T-helper 17 cell (primary cell): ENCODE measurements at places on chromosomes 1 and 21.

GRCh38 chr1:151540021-151540981, at the start of gene TUFT1:
TUFT1 (plus strand) TSS chr1:151540309; CDS start chr1:151540367, 58 bp downstream.
- H3K36me3 ChIP-seq: no peaks in the 10 kb centered on the region
- peaks cover 23% of the 10 kb centered on the region for H3K4me1 ChIP-seq
- peak within 1 kb of the TSS; percentile 90 for H3K27ac ChIP-seq
- H3K4me3 ChIP-seq: peak within 1 kb of the TSS; percentile 95
- H3K27me3 ChIP-seq: peaks cover 8% of the 10 kb centered on the region
- peak; percentile 93 for DNase-seq

DNA sequence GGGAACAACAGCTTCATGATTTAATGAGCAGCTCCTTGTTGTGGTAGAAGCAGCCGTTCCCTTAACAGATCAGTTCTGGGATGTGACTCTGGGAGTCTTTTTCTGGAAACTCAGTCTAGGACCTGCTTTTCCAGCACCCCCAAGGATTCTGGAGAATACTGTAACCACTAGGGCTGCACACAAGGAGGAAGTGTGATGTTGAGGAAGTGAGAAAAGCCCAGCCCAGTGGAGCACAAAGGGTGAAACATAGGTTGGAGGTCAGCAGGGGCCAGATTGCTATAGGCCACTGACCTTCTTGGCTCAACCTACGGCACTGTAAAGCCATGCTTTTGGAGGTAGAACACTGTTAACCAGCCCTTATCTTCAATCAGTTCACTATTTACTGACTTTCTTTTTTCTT, 10.1 kb upstream of the PLA2G5 start:
- H3K27ac ChIP-seq: no peak overlapping the region
- no peak overlapping the region for H3K4me3 ChIP-seq
- DNase-seq: no peak
- peaks cover 20% of the 10 kb centered on the region for H3K4me1 ChIP-seq
- H3K36me3 ChIP-seq: no peaks in the 10 kb centered on the region
- H3K27me3 ChIP-seq: peaks cover 14% of the 10 kb centered on the region

- peaks cover 18% of the 10 kb centered on the region for H3K27me3 ChIP-seq
- no peak overlapping the region for H3K4me3 ChIP-seq
- H3K36me3 ChIP-seq: peaks cover 2% of the 10 kb centered on the region
- no peak for DNase-seq
These were observed 15.2 kb downstream of the PTPRF start for GRCh38 chr1:43545695-43546387.

DNA sequence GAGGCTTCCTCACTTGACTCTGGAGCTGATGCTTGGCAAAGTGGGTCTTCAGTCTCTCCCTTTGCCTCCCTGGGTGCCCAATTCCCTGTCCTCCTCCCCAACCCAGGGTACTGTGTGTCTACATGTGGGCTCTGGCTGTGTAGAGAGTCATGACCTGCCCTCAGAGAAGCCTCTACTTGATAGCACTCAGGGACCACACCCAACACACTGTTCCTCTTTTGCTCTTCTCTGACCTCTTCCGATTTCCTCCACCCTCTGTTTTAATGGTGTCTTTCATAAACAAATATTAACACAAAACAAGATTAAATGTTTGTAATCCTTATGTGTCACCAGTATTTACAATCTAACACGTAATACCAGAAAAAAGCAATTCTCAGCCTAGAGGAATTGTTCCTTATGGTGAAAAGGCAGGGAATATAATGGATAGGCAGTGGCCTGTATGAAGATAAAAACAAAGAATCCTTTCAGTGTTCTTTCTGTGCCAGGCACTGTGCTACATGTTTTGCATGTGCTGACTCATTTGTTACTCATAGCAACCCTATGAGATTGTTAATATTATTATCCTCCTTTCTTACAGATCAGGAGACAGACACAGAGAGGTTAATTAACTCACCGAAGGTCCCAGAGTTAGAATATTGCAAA, 58.2 kb downstream of the HSD3B1 start:
- H3K36me3 ChIP-seq: peaks cover 4% of the 10 kb centered on the region
- H3K27ac ChIP-seq: no peak overlapping the region
- DNase-seq: no peak
- peaks cover 2% of the 10 kb centered on the region for H3K4me1 ChIP-seq
- peaks cover 40% of the 10 kb centered on the region for H3K27me3 ChIP-seq
- H3K4me3 ChIP-seq: no peak overlapping the region

- no peak overlapping the region for H3K27ac ChIP-seq
- no peak overlapping the region for H3K4me3 ChIP-seq
- no peaks in the 10 kb centered on the region for H3K4me1 ChIP-seq
- peaks cover 14% of the 10 kb centered on the region for H3K27me3 ChIP-seq
- H3K36me3 ChIP-seq: no peaks in the 10 kb centered on the region
- no peak for DNase-seq
These were observed 171.6 kb downstream of the S1PR1 start for GRCh38 chr1:101408212-101409042.

DNA sequence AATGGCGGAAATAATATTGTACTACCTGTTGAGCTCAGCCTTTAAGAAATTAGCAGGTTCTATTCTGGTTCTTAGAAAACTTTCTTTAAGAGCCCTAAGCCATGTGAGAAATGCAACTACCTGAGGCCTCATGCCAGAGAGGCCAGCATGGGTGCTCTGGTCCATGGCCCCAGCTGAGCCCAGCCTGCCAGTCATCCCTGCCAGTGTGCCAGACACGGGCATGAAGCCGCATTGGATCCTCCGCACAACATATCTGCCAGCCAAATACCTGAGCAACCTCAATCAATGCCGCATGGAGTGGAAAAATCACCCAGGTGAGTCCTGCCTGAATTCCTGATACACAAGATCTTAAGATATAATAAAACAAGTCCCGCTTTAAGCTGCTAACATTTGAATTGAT, 91.8 kb downstream of the C21orf91 start:
- H3K27me3 ChIP-seq: no peaks in the 10 kb centered on the region
- no peaks in the 10 kb centered on the region for H3K36me3 ChIP-seq
- H3K4me3 ChIP-seq: no peak overlapping the region
- DNase-seq: no peak
- H3K27ac ChIP-seq: no peak overlapping the region

DNA sequence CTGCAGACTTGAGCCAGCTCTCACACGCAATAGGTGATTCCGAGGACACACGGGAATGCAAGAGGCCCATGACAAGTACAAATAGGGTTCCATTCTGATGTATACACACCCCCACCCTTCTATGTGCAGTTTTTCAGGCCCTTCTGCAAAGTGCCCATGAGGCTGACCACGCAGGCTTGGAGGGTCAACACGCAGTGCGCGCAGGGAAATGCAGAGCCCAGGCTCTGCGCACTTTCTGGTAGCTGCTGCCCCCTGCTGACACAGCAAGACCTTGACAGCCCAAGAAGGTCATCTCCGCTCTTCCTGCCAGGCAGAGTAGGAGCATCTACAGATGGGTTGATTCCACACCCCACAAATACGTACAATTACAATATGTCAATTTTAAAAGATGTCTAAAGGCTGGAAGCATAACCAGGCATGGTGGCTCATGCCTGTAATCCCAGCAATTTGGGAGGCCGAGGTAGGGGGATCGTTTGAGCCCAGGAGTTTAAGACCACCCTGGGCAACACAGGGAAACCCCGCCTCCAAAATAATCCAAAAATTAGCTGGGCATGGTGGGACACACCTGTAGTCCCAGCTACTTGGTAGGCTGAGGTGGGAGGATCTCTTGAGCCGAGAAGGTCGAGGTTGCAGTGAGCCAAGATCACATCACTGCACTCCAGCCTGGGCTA, 18.5 kb downstream of the SH3BP5L start:
- H3K27ac ChIP-seq: no peak overlapping the region
- DNase-seq: peak; percentile 37
- peaks cover 15% of the 10 kb centered on the region for H3K27me3 ChIP-seq
- H3K4me1 ChIP-seq: peaks cover 16% of the 10 kb centered on the region
- no peak overlapping the region for H3K4me3 ChIP-seq

DNA sequence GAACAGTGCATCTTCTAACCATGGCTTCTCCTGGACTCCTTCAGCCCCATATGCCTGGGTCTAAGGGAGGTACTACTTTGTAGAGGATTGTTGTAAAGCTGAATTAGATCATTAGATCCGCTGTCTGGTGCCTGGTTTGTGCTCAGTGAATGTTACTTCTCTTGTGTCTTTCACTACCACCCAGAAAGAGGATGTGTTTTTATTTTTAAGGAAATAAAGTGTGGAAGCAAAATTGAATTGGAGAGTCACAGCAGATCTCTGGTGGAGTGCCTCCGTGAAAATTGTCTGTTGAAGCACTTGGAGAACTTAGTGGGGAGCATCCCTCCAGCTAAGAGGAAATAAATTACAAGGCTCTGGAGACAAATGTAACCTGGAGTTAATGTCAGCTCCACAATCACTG, 101.8 kb upstream of the ARTN start:
- H3K27me3 ChIP-seq: no peaks in the 10 kb centered on the region
- DNase-seq: no peak
- H3K4me3 ChIP-seq: no peak overlapping the region
- H3K4me1 ChIP-seq: peaks cover 33% of the 10 kb centered on the region
- H3K36me3 ChIP-seq: peaks cover 8% of the 10 kb centered on the region
- H3K27ac ChIP-seq: no peak overlapping the region

- no peak for DNase-seq
- peaks cover 4% of the 10 kb centered on the region for H3K36me3 ChIP-seq
- H3K27ac ChIP-seq: no peak overlapping the region
- peaks cover 28% of the 10 kb centered on the region for H3K4me1 ChIP-seq
- H3K27me3 ChIP-seq: no peaks in the 10 kb centered on the region
- no peak overlapping the region for H3K4me3 ChIP-seq
These were observed 40.8 kb upstream of the MPZL1 start for GRCh38 chr1:167681024-167681423.

GRCh38 chr1:210251680-210252490, 19.3 kb downstream of the SERTAD4 start:
- peaks cover 17% of the 10 kb centered on the region for H3K4me1 ChIP-seq
- DNase-seq: no peak
- H3K27ac ChIP-seq: no peak overlapping the region
- peaks cover 73% of the 10 kb centered on the region for H3K27me3 ChIP-seq
- H3K36me3 ChIP-seq: peaks cover 5% of the 10 kb centered on the region
- H3K4me3 ChIP-seq: peak overlapping the region; percentile 85
